Osteocyte (in vitro differentiated cells): ENCODE measurements at places on chromosomes 2 and 18. TPM values are rescaled to one million over a fixed set of nuclear protein-coding genes. Genes with fewer than 3 reads are reported as not detected.

- DNase-seq = no peak
These were observed 70.1 kb downstream of the KIDINS220 start for GRCh38 chr2:8767324-8767723.

DNA sequence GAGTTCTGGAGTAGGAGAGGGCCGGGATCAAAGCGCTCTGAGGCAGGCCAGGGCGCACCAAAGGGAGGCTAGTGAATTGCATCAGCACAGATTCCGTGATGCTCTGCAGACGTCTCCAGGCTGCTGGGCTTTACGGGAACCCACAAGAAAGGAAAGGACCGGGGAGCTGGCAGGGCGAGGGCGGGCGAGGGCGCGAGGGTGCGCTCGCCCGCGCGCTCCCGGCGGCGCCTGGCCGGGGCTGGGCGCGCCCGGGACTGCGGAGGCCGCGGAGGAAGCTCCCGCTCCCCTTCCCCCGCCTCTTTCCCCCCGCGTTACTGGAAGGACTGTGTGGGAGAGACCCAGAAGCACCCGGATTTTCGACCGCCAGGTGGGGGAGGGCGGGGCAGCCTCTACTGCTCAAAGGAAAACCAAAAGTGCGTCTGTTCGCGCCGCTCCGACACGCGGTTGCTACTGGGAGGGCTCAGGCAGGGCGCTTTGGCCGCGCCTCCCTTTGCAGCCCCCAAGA lies 2.4 kb upstream of the FOSL2 start:
- peak; percentile 88 for DNase-seq

- DNase-seq = no peak
These were observed 84.0 kb downstream of the HDAC4 start for GRCh38 chr2:239316562-239317465.

Gene TXNDC2
- 0.11 and 0.29 TPM in 2 replicates for total RNA-seq

DNA sequence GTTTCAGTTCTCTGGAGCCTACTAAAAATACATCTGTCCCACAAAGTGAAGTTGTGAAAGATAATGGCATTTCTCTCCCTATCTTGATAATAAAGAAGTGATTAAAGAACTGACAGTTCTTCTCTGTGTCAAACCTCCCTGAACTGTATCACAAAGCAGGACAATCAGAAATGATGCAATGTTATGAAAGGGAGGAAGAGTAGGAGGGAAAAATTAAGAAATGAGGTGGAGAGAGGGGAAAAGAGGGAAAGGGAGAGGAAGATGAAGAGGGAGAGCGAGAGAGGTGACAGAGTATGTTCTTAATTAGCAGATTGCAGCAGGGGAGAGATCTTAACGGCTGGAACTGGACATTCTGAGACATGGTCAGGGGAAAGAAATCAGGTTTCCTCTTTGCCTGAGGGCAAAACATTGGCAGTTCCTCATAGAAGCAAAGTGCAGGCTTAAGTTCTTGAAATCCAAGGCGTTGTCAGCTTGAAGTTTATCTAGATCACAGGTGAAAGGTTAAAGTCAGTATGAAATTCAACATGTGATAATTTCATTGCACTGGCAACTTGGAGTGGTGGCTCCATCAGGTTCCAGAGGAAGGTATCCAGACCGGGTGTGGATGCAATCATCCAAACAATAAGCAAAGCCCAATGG lies 54.6 kb downstream of the RDH14 start:
- no peak for DNase-seq

Gene DTNA
- total RNA-seq = 6.2 and 7.1 TPM in 2 replicates
